Activated T-helper 1 cell treated with Interleukin-2 at 50 U/mL for 16 hours (primary cell): ENCODE measurements at places on chromosomes 5 and 9.

GRCh38 chr5:16690243-16690852, 73.6 kb upstream of the RETREG1 start:
- DNase-seq = no peak

DNA sequence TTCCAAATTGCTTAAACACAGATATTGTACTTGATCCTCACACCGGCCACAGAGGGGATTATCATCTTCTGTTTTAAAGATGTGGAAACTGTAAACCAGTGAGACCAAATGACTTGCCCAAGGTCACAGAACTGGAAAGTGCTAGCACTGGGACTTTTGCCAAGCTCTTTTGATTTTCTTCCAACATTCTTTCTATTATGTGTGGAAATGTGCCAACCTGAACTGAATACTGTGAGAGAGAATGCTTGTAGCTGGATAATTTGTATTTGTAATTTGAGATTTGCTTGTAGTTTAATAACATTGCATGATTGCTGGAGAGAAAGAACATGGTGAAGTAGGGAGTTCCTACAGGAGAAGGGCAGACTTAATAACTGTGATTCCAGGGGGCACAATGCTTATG, 977.9 kb upstream of the NUDT12 start:
- no peak for DNase-seq

GRCh38 chr5:94778299-94778698, 159.8 kb downstream of the SLF1 start:
- DNase-seq = no peak

DNA sequence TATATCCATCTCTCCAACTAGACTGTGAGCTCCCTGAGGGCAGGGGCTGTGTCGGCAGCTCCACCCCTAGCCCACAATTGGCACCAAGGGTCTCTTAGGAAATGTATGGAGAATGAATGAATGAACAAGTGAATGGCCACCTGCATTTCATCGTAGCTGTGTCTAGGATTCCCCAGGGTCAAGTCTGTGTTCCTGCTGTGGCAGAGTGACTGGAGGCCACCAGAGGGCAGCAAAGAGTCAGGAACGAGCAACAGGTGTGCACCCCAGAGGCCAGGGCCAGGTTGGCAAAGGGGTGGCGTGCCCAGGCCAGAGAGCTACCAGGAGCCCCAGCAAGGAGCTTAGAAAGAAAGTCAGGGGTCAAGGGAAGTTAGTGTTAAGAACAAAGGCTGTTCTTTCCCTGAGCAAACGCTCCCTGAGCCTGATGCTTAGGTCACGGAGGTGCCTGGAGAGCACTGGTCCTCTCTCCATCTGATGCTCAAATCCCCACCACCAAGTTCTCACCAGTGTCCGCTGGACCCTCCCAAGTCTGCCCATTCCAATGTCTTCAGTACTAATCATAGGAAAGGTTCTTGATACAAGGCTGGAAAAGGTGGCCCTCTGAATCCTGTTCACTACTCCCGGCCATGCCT, 160.7 kb downstream of the PAX5 start:
- DNase-seq = peak; percentile 43

- DNase-seq = no peak
Observed at GRCh38 chr5:159441441-159441840, 111.2 kb upstream of the IL12B start.

DNA sequence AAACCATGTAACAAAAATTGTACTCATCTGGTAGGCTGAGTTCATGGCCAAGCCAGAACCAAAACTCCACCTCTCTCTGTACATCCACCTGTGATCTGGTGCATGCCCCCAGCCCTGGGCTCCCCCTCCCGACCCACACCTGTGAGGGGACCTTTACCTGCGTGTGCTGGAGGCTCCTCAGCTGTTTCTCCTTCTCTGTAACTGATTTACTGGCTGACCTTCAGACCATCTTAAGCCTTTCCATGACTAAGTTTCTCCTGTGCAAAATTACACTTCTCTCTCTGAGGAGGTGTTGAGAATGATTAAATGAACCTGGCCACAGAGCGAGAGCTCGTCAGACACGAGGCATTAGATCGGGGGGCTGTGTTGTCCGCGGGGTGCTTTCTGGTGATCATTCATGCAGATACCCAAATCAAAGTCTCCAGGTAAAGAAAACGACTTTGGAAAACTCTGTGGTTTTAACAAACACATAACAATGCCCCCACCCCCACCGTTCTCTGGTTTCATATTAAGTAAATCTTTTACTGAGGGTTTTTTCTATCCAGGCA, 136.4 kb downstream of the SEMA5A start:
- DNase-seq = no peak

DNA sequence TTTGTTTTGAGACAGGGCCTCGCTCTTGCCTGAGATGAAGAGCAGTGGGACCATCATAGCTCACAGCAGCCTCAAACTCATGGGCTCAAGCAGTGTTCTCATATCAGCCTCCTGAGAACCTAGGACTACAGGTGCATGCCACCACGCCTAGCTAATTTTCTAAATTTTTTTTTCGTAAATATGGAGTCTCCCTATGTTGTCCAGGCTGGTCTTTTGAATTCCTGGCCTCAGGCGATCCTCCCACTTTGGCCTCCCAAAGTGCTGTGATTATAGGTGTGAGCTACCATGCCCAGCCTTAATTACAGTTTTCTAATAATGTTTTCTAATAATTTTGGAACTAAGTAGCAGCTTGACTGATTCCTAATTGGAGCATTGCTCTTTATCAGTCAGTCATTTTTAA, 15.1 kb downstream of the GAPVD1 start:
- DNase-seq = no peak

DNA sequence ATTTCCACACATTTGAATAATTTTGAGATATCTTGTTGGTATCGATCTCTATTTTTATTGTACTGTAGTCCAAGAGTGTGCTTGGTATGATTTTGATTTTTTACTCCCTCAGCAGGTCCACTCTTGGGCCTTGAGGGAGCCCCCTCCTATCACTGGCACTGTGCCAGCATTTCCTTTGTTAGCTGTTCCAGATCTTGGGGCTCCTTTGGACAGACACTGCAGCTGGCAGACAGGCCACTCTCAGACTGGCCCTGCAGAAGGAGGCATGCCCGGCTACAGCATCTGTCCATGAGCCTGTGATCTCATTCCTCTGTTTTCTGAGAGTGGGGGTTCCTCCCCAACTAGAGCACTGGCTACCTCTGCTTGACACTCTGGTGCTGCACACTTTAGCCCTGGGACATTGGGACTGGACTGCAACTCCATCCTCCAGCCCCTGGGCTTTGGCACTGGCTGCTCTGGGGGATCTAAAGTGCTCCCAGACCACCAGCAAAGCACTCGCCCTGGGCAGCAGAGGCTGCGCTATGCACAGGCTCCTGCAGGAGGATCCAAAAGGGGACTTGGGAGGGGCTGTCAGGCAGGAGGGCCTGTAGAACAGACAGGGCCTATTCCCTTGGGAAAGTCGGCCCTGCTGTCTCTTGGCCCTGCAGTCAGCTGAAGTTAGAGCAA, 271.3 kb upstream of the DMAC1 start:
- DNase-seq = no peak

- peak; percentile 53 for DNase-seq
Observed at GRCh38 chr5:143008809-143009521, 238.8 kb downstream of the ARHGAP26 start.

DNA sequence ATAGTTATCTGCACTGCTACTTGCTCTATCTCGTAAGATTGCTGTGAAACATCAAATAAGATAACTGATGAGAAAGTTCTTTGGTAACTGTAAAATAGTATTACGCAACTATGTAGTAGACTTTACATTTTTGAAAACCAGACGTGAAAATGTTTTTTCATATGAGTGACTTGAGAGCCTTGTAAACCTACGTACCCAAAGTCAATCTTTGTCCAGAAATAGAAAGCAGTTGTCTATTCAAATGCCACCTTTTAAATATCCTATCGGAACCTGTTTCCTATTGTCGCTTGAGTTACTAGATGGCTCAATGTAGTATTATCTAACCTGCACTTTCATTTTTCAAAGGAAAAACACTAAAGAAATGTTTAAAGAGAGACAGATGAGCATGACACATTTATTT, 1.6 kb downstream of the FNIP1 start:
- DNase-seq = no peak

DNA sequence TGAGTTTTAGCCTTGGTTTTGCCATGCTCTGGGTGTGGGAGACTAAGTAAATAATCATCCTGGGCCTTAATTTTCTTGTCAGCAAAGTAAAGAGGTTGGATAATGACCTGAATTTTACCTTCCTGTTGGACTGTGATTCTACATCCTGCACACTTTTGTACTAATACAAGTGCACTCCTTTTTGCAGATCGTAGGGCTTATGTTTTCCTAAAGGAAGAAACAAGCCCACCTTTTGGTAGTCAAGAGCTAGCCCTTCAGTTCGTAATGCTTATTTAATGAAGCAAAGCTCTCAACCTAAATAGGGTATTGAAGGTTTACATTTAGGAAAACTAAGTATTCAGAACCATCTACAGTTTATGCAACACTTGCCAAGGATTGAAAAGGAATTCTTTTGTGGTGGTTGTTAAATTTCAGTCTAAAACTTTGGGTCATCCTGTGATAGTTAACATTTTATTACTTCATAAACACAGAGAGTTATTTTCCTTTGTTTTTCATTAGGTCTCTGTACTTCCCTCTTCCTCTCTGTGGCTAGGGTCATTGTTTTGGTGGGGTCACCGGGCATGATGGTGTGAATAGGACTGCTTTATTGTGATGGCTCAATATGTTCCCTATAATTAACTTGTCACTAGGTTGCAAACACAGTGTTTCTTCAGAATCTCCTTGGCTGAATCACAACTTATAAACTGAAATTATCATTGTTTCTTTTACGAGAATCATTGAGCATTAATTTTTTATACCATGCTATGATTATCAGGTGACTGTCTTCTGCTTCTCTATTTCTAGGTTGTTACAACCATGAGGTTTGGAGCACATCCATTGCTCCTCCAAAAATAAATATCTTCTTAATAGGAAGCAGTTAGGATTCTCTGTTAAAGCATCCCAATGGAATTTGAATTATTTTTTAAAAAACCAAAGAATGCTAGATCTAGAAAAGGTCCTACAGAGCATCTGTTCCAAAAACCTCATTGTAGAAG, 28.5 kb downstream of the SPINK5 start:
- DNase-seq = no peak

DNA sequence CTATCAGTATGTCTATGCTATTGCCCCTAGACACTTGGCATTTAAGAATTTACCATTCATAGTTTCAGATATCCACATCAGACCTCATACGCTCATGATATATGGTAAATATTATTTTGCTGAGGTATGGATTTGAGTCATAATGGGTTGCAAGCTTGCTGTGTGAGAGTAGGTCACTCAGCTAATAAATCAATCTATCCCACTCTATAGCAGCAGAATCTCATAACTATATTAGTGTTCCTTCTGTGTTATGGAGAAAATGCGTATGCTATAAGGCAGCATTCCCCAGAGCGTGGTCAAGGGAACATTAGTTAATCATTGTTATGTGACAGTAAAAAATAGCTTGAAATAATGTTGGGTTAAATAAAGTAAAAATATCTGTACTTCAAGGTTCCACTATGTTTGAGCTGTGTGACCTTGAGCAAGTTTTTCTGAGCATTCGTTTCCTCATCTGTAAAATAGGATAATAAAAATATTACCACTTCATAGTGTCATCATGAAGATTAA, 7.7 kb downstream of the TRIM32 start:
- DNase-seq = no peak

GRCh38 chr9:123174887-123175518, 93.4 kb downstream of the STRBP start:
- DNase-seq = no peak

GRCh38 chr9:130478736-130479575, 34.2 kb downstream of the ASS1 start:
- no peak for DNase-seq
